ENCODE measurements at places on chromosomes 13 and 19.

DNA sequence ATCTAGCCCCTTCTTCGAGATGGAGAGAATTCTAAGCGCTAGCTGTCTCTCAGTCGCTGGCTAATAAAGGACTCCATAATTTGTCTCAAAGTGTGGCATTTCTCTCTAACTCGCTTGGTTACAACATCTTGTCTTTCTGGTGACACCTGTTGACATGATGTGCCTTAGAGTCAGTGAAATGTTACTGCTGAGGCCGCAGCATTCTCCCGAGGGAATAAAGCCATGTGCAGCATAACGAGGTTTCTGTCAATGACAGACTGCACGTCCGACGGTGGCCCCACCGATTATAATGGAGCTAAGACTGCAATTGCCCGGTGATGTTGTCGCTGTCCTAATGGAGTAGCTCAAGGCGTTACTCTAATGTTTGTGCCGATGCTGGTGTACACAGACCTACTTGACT lies 20.3 kb upstream of the GPR32 start:
- peak; percentile 4 for DNase-seq

DNA sequence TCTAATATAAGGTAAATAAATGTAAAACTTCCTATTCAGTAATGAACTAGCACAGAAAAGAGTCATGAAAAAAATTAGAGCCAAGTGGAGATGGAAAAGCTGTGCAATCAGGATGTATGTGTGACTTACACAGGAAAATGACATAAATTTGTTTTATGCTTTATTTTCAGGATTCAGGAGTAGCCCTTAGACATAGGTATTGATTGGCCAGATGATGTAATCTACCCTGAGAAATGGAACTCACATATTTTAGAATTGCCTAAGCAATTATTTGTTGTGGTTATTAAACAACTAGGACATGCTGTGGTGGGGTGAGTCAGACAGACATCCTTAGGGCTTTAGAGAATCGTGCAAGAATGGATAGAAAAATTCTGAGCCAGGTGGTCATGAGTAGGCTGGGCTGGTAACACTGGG lies 110.6 kb downstream of the PCDH9 start:
- peak; percentile 59 for DNase-seq

DNA sequence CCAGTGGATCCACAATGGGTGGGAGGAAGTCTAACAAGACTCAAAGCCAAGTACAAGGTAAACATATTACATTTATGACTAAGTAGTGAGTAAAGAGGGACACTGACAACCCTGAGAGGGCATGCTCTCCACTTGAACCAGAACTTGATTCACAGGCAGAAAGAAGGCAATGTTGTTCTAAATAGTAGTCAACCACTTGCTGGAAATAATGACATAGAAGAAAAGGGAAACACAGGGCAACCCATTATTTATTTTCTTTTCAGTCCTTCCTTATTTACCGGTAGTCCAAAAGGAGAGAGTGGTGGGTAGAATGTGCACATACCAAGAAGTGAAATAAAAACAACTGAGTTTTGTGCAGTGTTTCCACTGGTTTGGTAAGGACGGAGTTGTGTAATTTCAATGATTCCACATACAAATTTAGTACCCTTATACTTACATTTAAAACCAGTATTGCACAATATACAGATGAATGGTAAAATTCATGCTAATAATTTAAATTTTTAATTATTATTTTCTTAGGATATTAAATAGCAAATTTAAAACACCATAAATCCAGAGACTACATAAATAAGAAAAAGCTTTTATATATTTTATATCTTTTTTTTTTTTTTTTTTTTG lies 65.9 kb downstream of the ENOX1 start:
- DNase-seq = no peak

DNA sequence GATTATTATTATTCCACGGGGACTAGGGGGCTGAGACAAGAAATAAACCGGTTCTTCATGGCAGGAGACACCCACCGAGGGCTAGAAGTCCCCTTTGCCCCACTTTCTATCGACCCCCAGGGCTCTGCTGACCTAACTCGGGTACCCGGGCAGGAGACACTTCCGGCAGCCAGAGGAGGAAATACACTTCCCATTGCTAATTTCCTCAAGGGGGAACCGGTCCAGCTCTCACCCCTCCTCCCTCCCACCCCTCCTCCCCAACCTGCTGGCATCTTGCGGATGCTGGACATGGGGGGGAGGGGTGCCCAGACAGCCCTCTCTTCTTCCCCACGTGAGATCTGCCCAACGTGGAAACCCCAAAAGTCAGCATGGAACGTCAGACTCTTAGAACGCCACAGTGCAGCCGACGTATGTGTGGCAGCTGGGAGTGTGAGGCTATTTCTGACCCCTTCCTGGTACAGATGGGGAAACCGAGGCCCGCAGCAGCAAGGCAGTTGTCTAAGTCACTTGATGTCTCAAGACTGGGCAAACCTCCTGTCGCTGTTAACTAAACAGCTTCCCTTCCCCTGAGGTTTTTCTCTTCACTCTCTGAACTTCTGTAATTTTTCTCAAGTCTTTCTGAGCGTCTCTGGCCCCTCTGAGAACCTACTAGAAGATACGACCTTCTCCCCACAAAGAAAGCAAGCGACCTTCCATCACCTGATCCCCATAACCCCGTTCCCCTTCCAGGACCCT lies 3.6 kb downstream of the GPR4 start:
- no peak for DNase-seq

- DNase-seq = no peak
These were observed 91.7 kb upstream of the ANKRD10 start for GRCh38 chr13:111006506-111007031.

GRCh38 chr13:50894012-50894411 lies 15.6 kb upstream of the RNASEH2B start:
- DNase-seq = no peak

GRCh38 chr13:29707876-29708543 lies 112.5 kb upstream of the SLC7A1 start:
- DNase-seq = no peak

DNA sequence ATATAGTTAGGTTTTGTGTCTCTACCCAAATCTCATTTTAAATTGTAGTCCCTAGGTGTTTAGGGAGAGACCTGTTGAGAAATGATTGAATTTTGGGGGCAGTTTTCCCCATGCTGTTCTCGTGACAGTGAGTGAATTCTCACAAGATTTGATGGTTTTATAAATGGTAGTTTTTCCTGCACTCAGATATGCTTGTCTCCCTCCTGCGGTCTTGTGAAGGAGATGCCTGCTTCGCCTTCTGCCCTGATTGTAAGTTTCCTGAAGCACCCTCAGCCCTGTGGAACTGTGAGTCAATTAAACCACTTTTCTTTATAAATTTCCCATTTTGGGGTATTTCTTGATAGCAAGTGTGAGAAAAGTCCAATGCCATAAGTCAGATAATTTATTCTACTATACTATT lies 1977.5 kb upstream of the PCDH20 start:
- DNase-seq = no peak

DNA sequence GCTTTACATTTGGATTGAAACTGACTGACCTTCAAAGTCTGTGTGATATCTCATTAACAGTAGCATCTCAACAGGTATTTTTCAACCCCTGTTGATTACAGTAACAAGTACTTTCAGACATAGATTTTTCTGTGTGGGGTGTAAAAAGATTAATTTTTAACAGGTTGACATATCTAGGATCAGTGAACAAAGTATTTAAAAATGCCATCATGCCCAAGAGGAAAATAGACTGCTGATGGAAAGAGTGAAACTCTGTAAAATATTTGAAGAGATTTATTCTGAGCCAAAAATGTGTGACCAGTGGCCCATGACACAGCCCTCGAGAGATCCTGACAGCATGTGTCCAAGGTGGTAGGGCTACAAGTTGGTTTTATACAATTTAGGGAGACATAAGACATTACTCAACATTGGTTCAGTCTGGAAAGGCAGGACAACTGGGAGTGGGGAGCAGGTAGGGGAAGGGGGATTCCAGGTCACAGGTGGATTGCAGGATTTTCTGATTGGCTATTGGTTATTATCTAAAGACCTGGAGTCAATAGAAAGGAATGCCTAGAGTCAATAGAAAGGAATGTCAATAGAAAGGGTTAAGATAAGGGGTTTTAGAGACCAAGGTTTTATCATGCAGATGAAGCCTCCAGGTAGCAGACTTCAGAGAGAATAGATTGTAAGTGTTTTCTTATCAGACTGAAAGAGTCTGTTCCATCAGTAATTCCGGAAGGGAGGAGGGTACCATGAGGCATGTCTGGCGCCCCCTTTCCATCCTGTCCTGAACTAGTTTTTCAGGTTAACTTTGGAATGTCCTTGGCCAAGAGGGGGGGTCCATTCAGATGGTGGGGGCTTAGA lies 29.1 kb downstream of the TNFRSF19 start:
- DNase-seq = no peak

DNA sequence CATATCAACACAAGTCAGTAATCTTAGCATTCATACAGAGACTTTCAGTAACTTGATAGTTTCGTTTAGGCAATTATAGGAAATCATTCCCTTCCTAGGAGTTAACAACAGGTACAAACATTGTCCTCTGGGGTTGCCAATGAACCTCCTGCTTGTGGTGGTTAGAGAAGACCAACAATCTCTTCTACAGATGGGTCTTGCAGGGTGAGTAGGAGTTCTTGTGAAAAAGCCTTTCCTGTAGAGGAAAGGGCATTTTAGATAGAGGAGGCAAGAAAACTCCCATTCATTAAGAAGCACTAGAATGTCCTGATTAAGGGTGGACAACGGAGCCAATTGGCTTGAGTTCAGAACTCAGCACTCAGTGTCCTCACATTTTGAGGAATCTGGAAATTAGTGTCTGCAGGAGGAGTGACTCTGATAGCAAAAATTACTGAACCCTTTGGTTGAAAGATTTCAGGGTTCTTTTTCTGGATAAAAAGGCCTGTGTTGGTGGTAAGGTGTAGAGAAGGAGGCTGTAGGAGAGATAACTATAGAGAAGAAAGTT lies 4.2 kb downstream of the WDFY2 start:
- no peak for DNase-seq

DNA sequence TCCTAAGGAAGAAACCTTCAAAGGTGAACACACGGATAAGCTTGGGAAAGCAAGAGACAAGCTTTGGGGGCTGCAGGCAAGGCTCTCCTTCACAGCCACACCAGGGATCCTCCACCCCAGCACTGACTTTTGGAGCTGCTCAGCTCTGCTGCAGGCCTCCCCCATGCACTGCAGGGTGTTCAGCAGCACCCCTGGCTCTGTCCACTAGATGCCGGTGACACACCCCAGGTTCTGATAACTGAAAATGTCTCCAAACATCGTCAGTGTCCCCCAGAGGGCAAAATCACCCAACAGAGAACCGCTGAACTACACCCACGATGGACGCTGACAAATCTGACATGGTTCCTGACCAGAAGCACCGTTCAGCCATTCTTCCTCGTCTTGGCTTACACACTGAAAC lies 90.5 kb downstream of the STK24 start:
- DNase-seq = no peak

DNA sequence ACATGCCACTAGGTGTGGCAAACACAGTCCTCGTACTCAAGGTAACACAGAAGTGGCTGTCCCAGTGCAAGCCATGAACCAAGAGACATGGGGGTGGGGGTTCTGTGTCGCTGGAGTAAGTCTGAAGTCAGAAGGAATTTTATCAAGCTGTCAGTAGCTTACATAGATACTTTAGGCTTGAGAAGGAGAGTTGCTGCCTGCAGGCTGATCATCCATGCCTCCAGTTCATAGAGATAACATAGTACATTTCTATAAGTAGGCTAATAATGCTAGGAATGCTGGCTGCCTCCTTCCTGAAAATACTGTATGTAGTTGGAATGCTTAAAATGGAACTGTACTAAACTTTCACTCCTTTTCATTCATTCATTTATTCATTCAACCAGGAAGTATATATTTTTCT lies 70.1 kb downstream of the CAB39L start:
- no peak for DNase-seq

- no peak for DNase-seq
These were observed 7.8 kb upstream of the SYCN start for GRCh38 chr19:39211731-39212374.

DNA sequence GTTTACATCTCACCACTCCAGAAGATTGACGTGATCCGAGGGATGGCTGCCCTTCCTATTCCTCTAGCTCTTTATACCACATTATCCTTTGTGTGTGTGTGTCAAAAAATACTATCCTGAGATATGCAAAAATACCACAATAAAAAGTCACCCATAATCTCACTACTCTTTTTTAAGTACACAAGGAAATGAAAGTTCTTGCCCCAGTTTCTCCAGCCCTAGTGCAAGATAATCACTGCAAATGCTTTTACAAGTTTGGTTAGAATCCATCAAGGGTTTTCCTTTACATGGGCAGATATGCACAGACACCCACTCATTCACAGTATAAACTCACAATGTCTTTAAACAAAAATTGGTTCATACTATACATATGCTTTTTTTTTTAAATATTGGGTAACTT lies 89.3 kb downstream of the DIAPH3 start:
- no peak for DNase-seq

GRCh38 chr13:74325106-74325505 lies 190.9 kb upstream of the KLF12 start:
- DNase-seq = peak; percentile 68

Data from NCI-H2171 treated with DMSO at 0.1 percent for 48 hours (cell line).